Activated T-cell treated with anti-CD3 and anti-CD28 coated beads for 4 hours (primary cell): ENCODE measurements at places on chromosomes 4 and X.

- DNase-seq = no peak
These were observed 228.8 kb downstream of the EVC2 start for GRCh38 chr4:5479518-5480060.

GRCh38 chrX:86348669-86349068 lies 200.4 kb downstream of the DACH2 start:
- DNase-seq = no peak

- DNase-seq = no peak
These were observed 715.0 kb downstream of the GRID2 start for GRCh38 chr4:93018806-93019205.

- DNase-seq = no peak
These were observed 3.2 kb upstream of the ENPEP start for GRCh38 chr4:110472583-110473329.

GRCh38 chrX:55004231-55004630 lies 4.1 kb downstream of the APEX2 start:
- no peak for DNase-seq

DNA sequence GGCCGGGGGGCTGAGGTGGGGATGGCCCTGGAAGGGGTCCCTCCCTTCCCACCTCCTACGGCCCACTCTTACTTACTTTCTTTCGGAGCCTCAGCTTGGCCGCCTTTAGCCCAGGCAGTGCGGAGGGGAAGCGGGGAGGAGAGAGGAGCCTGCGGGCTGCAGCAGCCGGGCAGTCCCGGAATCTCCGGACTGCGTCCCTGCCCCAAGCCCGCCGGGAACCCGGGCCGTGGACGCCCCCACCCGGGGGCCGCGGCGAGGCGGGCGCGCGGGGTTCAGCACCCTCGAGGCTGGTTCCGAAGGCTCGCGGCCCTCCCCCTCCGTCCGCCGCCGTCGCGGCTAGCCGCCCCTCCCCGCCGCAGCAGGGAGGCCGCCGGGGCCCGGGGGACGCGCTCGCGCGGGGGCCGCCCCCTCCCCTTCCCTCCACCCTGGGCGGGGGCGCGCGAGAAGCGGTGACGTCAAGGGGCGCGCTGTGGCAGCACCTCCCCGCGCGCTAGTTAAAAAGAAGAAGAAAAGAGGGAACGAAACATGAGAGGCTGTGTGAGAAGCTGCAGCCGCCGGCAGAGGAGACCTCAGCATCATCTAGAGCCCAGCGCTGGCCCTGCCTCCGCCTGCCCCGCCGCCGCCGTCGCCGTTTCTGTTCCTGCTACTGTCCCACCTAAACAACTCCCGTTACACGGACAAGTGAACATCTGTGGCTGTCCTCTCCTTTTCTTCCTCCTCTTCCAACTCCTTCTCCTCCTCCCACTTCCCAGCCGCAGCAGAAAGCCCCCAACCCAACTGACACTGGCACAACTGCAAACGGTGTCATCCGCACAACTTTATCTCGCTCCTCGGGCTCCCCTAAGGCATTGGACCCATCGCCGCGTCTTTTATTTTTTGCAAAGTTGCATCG lies at the start of gene HHIP:
Gene HHIP, plus strand, starts transcription at position 526 of the 892 bp plus-strand sequence. CDS start 520 bp downstream, outside the sequence.
- no peak for DNase-seq

- no peak for DNase-seq
These were observed 51.5 kb downstream of the ALPK1 start for GRCh38 chr4:112348488-112349158.

DNA sequence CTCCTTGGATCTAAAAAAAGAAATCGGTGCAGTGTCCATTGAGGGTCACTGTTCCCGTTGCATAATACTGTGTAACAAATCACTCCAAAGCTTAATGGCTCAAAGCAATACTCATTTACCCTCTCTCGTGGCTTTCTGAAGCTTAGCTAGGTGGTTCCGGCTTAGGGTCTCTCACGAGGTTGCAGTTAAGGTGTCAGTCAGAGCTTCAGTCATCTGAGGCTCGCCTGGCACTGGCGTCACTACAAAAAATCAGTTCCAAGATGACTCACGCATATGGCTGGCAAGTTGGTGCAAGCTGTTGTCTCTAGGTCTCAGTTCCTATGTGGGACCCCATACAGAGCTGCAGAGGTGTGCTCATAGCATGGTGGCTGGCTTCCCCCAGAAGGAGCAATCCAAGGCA lies 91.0 kb downstream of the BEND2 start:
- DNase-seq = no peak

- no peak for DNase-seq
These were observed 4.1 kb downstream of the HS6ST2 start for GRCh38 chrX:132954323-132954722.

DNA sequence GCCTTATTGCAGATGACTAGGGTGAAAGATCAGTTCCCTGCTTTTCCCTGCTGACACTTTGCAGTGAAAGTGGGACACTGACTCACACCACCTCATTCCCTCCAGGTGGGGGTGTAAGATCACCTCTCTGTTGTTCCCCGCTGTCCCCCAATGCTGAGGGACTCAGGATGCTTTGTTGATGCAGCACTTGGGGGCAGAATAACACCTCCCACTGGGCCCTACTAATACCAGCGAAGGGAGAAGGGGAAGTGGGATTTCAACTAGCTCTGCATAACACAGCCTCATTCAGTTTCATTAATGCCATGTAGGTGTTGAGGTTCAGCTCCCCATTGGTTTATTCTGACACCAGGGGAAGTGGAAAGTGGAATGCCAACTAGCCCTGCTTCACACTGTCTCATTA lies 43.6 kb upstream of the IL1RAPL2 start:
- DNase-seq = no peak

DNA sequence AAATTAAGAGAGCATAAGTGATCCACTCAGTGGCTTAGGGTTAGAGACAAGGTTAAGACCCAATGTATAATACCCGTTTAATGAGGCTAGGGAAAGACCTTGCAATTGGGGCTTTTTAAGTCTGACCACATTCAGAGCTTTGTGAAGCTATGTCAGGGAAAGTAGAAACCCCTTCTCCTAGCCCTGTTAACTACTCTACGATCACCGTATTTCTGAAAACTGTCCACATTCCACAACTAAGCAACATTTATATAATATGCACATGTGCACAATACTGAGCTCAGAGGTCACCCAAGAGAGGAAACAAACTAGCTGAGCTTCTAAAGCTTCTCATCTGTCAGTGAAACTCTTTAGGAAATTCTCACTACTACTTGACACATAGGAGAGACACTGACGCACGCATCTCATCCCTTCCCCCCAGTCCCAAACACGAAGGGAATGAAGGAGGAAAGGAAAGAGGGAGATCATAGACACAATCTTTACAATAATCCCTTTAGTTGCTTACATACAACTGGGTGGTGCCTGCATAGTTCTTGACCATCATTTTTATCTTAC lies 56.2 kb downstream of the METTL14 start:
- no peak for DNase-seq

DNA sequence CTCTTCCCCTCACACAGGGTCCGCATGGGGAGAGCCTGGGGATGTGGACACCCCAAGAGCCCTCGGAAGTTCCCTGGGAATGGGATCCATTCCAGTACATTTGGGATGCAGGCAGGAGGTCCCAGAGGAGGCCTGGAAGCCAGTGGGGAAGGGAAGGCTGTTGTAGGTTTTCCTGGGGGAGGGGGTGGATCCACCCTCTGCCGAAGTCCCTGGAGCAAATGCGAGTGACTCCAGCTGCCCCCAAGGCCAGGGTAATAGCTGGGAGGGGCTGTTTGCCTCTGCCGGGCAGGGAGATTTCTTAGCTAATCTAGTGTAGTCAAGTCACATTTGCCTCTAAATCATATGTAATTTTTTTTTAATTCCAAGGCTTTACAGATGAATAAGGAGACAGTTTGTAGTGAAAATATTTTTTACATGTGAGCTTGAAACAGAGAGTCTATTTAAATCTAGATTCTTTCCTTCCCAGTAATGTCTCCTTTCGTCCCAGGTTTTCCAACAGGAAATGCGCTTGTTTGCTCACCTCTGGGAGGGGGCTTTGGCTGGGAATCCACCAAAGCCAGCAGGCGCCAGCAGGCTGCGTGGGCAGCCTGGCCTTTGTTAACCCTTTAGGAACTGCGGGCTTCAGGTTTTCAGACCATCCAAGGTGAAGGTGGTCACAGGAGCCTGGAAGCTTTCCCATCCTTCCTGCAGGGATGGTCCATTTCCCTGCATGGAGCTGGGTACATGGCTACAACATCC lies 26.8 kb downstream of the SH3TC1 start:
- DNase-seq = no peak

GRCh38 chr4:179836179-179837075 lies 2394.2 kb upstream of the AGA start:
- no peak for DNase-seq

DNA sequence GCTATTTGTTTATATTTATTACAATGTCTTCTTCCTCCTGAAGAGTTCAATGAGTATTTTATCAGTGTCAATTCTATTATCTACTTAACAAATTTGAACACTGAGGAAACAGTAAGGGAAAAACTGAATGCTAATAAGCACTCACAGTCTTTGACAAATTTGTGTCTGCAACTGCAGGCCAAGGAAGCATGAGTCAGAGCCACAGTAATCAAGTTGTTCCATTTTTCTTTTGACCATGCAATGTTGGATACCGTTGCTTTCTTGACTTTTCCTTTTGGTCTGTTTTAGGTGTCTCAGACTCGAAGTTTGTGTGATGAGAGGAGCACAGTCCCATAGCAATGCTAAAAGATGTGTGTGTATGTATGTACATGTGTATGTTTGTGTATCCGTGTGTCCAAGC lies 359.6 kb downstream of the IL1RAPL1 start:
- no peak for DNase-seq

DNA sequence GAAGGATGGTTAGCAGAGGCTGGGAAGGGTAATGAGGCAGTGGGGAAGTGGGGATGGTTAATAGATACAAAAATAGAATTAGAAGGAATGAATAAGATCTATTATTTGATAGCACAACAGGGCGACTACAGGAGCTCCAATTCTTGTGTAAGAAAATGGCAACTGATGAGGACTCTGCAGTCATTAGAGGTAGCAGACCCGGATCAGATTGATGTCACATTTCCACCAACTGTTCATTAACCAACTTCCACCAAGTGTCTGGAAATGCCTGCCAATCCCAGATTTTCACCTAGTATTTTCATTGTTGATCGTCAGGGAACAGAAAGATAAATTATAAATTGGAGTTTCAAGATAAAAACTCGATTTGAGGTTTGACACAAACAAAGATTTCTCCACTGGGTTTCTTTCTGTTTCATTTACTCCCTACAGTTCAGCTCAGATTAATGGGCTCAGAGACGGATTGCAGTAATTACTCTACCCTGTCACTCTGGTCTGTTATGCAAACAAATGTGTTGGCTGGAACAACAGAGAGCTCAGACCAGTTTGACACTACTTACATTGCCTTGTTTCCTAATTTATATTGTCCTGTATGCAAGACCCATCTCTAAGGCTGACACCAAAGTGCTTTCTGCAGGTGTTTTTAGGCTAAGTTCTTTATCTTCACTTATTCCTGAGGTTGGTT lies 909.2 kb upstream of the PRKX start:
- no peak for DNase-seq

GRCh38 chr4:94567811-94568210 lies 116.1 kb downstream of the PDLIM5 start:
- no peak for DNase-seq
